ENCODE measurements at places on chromosomes 1 and 21. TPM values are rescaled to one million over a fixed set of nuclear protein-coding genes. Genes with fewer than 3 reads are reported as not detected.

DNA sequence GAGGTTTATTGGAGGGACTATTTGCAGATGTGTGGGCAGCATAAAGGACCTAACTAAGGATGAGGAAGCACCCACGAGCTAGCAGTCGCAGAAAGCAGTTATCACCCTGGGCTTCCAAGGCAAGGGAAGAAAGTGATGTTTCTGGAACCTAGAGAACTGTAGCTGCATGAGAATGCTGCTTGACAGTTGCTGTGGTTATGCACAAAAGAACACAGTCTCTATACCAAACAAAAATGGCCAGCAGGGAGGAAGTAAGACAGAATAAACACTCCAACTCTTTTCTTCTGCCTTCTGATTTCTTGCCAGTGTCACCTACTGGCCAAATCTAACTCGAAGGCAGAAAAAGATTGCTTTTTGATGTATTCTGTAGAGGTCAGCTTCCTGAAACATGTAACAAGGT, 190.2 kb downstream of the RASAL2 start:
- H3K36me3 ChIP-seq, result peaks cover 11% of the 10 kb centered on the region
- H3K27me3 ChIP-seq, result no peaks in the 10 kb centered on the region
- peaks cover 43% of the 10 kb centered on the region for H3K4me1 ChIP-seq
- DNase-seq, result no peak

GRCh38 chr1:223405507-223405906, 12.3 kb downstream of the CCDC185 start:
- H3K27ac ChIP-seq, result no peak overlapping the region
- no peaks in the 10 kb centered on the region for H3K36me3 ChIP-seq
- peaks cover 8% of the 10 kb centered on the region for H3K4me1 ChIP-seq
- no peak overlapping the region for H3K4me3 ChIP-seq
- peaks cover 2% of the 10 kb centered on the region for H3K27me3 ChIP-seq
- DNase-seq, result no peak

DNA sequence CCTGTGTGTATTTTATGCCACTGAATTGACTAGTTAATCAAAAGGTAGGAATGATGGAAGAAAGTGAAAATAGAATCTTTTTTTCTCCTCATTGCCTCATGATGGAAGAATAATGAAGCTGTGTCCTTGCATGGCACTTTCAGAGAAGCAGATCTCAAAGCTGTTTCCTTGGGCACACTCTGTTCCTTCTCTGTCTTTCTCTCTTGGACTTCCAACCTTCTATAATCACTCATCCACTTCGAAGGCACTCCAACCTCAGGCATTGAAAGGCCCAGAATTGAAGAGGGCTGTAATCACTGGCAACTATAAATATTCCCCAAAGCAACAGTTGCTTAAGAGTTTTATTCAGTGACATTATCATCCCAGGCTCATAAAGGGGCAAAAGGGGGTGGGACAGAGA, 31.1 kb upstream of the DNASE2B start:
- DNase-seq, result no peak
- H3K4me1 ChIP-seq, result no peaks in the 10 kb centered on the region
- no peaks in the 10 kb centered on the region for H3K27me3 ChIP-seq
- no peak overlapping the region for H3K27ac ChIP-seq

DNA sequence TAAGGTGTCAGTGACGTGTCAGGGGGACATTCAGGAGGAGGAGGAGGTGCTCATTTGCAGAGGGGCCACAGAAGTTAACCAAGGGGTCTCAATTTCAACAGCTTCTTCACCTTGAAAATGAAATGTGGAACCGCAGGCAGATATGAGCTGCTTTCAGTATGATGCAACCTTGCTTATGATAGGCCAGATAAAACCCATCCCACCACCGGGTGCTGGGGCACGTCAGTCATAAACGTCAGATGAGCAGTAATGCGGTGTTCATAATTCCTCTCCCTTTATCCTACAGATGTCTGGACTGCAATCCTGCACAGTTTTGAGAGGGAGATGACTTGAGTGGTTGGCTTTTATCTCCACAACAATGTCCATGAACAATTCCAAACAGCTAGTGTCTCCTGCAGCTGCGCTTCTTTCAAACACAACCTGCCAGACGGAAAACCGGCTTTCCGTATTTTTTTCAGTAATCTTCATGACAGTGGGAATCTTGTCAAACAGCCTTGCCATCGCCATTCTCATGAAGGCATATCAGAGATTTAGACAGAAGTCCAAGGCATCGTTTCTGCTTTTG, 1.7 kb downstream of the PTGFR start:
- H3K27ac ChIP-seq, result no peak overlapping the region
- no peaks in the 10 kb centered on the region for H3K36me3 ChIP-seq
- H3K4me1 ChIP-seq, result no peaks in the 10 kb centered on the region
- H3K27me3 ChIP-seq, result peaks cover 39% of the 10 kb centered on the region
- no peak for DNase-seq

SMYD3 gene
- 9.5 TPM for total RNA-seq

PLEKHN1 gene
- total RNA-seq, result 0.37 TPM

RABGGTB gene
- total RNA-seq, result 47.6 TPM

All from heart left ventricle (tissue), 16 donors.